Epithelial cell of prostate (primary cell): ENCODE measurements at places on chromosomes 3 and 15.

- DNase-seq: no peak
Observed at GRCh38 chr3:13034861-13035260, 38.4 kb downstream of the IQSEC1 start.

GRCh38 chr3:112775011-112775742 is 71.5 kb downstream of the CD200R1L start:
- DNase-seq: no peak

- DNase-seq: no peak
Observed at GRCh38 chr3:108320746-108321350, 24.5 kb downstream of the HHLA2 start.

GRCh38 chr3:196149375-196149774 is 61.8 kb downstream of the ZDHHC19 start:
- DNase-seq: no peak

DNA sequence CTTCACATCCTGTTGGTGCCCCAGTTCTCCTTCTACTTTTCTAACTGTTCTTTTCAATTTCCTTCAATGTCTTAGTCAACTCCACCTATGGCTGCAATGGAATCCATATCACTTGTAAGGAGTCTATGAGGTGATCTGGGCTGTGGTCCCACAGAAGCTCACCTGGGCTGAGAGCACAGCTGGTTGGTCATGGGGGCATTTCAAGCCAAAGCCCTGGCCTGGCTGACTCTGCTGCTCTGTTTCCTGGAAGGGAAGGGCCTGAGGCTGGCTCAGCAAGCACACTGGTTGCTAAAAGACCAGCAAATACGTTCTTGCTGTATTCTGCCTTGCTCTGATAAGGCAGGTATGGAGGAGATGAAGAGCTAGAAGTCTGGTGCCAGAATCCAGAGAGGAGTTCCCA is 29.0 kb downstream of the AMOTL2 start:
- no peak for DNase-seq

GRCh38 chr3:131079086-131079485 is 52.4 kb downstream of the NEK11 start:
- no peak for DNase-seq

- no peak for DNase-seq
Observed at GRCh38 chr3:136250903-136251460, 842 bp downstream of the PCCB start.

GRCh38 chr15:48105936-48106335 is 14.9 kb upstream of the SLC24A5 start:
- DNase-seq: no peak
